Naive B cell (primary cell): ENCODE measurements at places on chromosomes 12 and 14.

DNA sequence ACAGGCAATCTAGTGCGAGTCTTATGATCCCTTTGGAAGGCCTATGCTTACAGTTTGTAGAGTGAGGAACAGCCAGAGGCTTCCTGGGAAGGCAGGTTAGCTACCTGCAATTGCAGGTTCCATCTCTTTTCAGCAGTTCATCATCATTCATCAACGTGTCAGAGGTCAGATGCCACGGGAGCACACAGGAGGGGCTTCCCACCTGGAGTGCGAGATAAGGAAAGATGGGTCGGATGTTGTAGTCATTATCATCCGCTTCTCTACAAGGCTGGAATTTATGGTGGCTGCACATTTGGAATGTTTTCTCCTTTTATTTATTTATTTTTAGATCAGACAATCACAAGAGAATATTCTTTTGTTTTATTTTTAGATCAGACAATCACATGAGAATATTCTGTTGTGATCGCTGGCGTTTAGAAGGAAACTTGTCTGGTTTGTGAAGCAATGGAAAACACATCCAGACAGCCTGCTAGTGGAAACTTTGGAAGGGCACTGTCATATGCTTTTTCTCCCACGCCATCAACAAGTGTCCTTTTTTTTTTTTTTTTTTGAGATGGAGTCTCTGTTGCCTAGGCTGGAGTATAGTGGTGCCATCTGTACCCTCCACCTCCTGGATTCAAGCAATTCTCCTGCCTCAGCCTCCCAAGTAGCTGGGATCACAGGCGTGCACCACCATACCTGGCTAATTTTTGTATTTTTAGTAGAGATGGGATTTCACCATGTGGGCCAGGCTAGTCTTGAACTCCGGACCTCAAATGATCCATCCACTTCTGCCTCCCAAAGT lies 1.9 kb upstream of the BICD1 start:
- DNase-seq = no peak

- DNase-seq = no peak
These were observed 4.7 kb downstream of the DGLUCY start for GRCh38 chr14:91118511-91119068.

DNA sequence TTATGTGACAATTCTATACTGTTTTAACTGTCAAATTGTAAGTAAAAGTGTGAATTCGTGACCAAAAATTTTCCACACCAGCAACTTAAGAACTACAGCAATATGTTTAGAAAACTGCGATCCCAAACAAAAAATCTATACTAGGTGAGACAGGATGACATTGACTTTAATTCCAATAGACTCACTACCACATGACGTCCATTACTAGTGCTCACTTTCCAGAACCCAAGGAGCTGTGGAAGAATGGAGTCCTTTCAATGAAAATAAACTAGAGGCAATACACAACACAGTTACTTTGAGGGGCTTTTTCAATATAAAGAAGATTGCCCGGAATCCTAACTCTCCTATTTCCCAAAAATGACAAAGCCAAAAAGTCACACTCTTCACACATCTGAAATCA lies 1.4 kb downstream of the EPS8 start:
- DNase-seq = no peak

DNA sequence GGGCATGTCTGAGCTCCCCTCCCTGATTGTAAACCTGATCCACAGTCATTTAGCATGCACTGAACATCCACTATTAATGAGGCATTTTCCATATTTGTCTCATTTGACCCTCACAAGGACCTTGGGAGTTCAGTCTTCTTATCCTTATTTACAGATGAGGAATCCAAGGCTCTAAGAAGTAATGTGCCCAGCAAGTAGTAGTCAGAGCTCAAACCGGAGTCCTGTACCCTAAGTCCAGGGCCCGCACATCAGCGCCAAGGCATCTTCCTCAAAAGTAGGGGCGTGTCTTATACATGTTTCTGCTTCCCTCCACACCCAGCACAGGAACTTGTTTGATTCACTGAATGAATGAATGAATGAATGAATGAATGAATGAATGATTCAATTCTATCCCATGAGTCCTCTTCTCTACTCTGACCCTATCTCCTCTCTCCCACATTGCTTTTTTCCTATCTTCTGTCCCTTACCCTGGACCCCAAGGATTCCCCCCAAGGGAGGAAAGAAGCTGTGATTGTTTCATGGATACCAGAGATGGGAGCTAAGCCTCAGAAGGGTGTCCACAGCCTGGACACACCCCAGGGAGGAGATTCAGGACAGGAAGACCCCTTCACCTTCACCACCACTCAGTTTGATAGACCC lies 21.8 kb upstream of the KRT8 start:
- DNase-seq = no peak

GRCh38 chr12:69061574-69061973 lies 128.6 kb upstream of the CPM start:
- DNase-seq = no peak

GRCh38 chr14:100653409-100653808 lies 66.2 kb upstream of the BEGAIN start:
- no peak for DNase-seq
